CD4-positive, alpha-beta T cell treated with Interleukin-10 for 1 hour (primary cell): ENCODE measurements at places on chromosomes 1 and 21.

- DNase-seq, result no peak
These were observed 457.2 kb downstream of the AJAP1 start for GRCh38 chr1:5111581-5111980.

DNA sequence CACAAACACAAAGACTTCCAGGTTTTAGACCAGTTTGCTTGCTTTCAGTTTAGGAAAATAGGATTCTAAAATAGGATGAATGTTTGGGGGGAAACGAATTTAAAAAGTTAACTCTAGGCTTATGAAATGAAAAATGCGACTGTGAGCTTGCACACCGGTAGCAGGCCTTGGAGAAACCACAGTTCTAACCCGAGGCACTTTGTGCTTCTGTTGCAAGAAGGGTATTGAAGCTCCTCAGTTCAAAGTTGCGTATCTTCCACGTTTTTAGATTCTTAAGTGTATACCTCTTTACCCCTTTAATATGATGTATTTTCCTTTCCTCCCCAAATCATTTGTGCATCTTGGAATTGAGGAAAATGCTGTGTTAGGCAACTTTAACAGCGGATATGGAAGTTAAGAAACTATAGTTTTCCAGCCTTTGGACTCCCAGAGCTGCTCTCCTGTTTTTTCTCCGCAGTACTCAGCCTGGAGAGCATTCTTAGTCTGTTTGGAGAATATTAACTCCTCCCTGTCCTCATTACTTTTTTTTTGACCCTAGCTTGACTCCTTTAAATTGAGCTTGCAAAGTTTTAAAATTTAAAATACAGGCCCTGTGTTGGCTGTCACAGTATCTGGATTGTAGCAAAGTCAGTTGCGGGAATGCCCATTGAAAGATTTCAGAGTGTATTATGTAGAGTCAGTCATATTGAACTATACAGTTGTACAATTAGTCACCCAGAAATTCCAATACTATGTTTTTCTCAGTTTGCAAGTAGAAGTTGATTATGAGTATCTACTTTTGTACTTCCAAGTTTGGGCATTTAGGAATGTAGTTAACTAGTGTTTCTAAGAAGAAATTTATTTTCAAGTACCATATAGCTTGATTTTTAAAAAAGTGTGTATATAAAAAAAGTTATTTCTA, 2.6 kb downstream of the MRPS6 start:
- no peak for DNase-seq

DNA sequence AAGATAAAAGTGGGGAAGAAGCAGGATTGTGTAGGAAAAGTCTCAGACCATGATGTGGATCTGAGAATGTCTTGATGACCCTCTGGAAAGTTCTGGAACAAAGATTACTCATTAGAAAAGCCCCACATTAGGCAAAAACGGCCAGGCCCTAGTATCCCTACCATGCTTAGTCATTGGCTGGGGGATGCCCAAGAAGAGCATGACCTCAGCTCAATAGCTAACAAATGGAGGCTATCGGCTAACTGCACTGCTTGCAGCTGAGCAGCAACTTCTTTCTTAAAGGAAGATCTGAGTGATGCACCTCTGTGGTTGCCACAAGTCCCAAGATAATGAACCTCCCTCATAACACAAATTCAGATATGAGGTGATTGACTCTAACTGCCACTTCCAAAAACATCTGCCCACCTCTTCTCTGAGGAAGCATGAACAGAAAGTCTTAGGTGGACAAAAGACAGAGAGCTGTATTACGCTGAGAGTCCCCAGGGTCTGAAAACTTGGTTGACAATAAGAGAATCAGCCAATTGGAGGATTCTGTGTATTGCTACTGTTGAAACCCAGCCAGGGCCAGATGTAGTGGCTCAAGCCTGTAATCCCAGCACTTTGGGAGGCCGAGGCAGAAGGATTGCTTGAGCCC, 64.6 kb upstream of the AK4 start:
- no peak for DNase-seq

GRCh38 chr21:37659874-37660273, 256.4 kb downstream of the KCNJ6 start:
- no peak for DNase-seq

GRCh38 chr1:116988908-116989307, 12.7 kb upstream of the CD101 start:
- DNase-seq, result no peak

DNA sequence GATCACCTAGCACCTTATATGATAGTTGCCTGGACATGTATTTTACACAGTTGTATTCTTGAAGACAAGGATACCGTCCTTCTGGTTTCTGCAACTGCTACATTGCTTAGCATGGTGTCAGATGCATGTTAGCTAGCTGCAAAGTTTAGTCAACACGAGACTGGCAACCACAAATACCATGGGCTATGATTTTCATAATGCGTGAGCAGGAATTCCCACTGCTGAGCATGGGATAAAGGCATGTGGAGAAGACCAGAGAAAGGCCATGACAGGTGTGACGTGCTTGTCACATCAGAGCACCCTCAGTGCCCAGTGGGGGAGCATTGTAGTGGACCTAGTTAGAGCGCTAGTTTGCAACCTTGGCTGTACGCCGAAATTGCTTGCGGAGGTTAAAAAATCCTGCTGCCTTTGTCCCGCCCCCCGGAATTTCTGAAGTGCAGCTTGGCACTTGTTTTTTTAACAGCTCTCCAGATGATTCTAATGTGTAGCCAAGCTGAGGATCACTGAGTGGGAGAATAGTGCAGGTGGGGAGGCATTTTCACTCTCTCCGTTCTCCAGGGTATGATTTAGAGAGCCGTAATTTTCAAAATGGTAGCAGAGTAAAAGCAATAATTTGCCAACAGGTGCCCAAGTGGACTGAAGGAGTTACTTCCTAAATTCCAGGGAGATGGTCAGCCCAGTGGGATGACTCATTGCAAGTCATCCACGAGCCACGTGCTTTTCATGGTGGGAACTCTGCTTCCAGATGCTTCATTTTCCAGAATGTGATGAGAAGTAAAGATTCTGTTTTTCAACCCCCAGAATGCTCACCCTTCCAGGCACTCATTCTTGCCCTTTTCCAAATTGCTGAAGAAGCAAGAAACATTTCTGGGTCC, 81.0 kb downstream of the CNIH3 start:
- no peak for DNase-seq

DNA sequence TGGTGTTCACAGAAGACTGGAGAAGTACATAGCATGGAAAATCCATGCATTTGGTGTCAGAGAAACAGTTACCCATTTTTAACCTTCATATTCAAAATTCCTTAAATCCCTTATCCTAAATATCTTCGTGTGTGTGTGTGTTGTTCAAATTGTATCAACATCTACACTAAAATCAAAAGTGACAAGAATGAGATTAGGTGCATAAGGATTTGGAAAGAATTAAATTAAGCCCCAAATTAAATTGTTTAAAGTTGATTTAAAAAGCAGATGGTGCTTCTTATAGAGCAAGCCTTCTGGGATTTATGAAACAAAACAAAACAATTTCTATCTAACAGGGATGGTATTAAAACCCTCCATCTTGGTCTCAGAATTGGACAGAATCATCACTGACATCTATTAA, 4.7 kb downstream of the RSPH1 start:
- DNase-seq, result no peak

- DNase-seq, result no peak
These were observed 1.7 kb upstream of the TRPM2 start for GRCh38 chr21:44351535-44352252.

DNA sequence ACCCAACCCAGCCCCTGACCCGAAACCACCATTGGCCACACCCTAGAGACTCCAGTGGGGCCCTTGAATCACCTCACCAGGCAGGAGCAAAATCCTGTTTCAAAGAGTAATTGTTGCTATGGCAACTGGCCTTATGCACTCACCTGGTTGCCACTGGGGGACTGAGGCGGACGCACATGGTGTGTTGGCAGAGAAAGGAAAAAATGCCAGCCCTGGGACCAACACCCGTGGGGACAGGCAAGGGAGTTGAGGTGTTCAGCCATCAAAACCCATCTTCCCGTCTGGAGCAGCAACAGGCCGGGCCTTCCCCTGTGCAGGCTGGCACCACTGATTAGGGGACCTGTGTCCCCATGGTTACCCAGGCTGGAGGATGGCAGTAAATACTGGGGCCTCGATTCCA, 395.8 kb upstream of the VAMP3 start:
- no peak for DNase-seq
